ENCODE measurements at places on chromosomes 7 and 10.

GRCh38 chr7:84191261-84191660, 3.3 kb downstream of the SEMA3A start:
- no peak overlapping the region for H3K4me3 ChIP-seq
- no peaks in the 10 kb centered on the region for H3K27me3 ChIP-seq
- H3K27ac ChIP-seq = no peak overlapping the region
- H3K36me3 ChIP-seq = no peaks in the 10 kb centered on the region

DNA sequence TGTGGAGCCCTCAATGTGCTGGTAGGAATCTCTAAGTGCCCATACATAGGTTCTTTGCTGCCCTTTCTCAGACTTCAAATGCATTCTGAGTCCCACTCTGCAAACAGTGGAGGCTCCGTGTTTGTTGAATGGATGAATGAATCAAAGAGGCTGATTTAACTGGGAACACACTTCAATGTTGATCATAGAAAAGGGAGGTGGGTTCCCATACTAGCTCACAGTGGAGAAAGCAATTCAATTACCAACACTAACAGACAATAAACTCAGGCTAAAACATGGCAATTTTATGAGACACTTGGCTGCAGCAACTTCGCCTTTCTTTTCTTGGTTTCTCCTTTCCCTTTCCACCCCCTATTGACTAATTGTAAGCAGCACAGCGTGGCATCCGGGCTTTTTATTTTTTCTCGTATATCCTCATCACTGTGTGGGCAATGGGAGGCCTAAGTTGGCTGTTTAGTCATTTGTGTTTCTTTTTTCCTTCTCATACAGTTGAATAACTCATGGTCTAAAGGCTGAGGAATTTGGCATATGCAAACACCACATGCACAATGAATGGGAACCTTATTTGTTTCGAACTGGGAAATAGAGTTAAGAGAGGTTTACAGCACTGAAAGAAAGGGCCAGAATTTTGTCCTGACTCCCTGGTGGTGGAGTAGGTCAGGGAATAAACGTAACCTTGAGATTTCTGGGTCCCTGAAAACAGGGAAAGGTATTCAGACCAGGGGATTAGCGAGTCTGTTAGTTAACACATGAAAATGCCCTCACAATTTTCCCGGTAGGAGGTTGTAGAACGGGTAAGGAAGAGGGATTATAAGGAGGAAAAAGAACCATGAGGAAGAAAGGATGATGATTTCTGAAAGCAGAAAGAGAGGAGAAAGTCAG, 858.5 kb downstream of the KCNMA1 start:
- no peaks in the 10 kb centered on the region for H3K4me1 ChIP-seq
- DNase-seq = no peak
- no peaks in the 10 kb centered on the region for H3K36me3 ChIP-seq
- H3K27ac ChIP-seq = no peak overlapping the region
- no peaks in the 10 kb centered on the region for H3K27me3 ChIP-seq
- H3K4me3 ChIP-seq = no peak overlapping the region

DNA sequence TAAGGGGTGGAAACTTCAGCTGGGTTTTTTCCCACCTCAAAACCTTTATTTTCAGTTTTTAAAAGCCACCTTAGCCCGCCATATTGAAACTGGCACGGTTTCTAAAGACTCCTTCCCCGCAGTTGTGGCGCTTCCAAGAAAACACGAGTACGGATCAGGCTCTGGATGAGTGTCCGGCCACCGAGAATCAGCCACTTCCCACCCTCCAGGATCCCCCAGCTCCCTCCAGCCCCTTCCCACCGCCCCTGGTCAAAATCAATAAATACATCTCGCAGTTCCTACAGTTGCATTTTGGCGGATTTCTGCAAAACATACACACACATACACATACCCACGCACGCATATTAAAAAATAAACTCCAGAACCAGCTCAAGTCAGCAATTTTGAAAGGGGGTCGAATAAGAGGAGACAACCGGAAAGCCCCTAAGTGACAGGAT, 1.1 kb downstream of the SFMBT2 start:
- H3K4me3 ChIP-seq = peak overlapping the region; percentile 98
- peak overlapping the region; percentile 96 for H3K27ac ChIP-seq
- H3K4me1 ChIP-seq = peaks cover 42% of the 10 kb centered on the region
- no peak for DNase-seq

DNA sequence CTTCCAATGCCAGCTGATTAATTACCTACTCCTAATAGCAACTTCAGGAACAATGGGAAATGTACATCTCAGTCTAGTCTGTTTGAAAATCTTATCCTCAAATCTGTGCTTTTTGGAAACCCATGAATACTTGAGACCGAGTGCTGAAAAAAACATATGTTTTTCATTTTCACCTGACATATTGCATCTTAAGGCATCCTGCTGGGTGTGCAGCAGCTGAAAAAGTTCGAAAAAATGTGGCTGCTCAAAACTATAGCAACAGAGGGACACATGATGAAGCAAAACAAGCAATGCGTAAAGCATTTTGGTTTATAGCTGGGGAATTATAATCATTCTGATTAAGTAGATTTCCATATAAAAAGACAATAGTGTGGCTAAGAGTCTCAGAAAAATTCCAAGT, 218.0 kb downstream of the CREB5 start:
- no peak overlapping the region for H3K27ac ChIP-seq
- H3K4me3 ChIP-seq = no peak overlapping the region
- H3K36me3 ChIP-seq = no peaks in the 10 kb centered on the region
- peaks cover 8% of the 10 kb centered on the region for H3K27me3 ChIP-seq

DNA sequence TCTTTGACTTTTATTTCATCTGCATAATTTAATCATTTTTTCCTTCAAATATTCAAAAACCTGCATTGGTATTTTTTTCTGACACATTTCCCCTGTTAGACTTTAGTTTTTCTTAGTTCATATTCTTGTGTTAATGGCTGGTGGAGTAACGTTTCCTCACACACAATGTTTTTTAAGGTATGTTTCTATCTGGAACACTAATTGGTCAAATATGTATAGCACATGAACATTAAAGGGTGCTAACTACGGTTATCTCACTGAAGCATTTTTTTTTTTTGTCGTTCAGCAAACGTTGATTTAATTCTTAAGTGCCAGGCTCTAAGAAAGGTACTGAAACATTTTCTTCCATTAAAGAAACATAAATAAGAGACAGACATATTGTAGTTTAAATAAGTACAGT, 87.7 kb downstream of the PTPRZ1 start:
- H3K4me3 ChIP-seq = no peak overlapping the region
- no peaks in the 10 kb centered on the region for H3K36me3 ChIP-seq
- H3K4me1 ChIP-seq = no peaks in the 10 kb centered on the region
- DNase-seq = no peak

GRCh38 chr7:18901351-18901750, 216.1 kb downstream of the TWIST1 start:
- H3K27ac ChIP-seq = no peak overlapping the region
- H3K4me1 ChIP-seq = no peaks in the 10 kb centered on the region
- no peak for DNase-seq
- H3K36me3 ChIP-seq = no peaks in the 10 kb centered on the region

- peaks cover 64% of the 10 kb centered on the region for H3K36me3 ChIP-seq
- peak; percentile 30 for DNase-seq
- H3K4me1 ChIP-seq = peaks cover 77% of the 10 kb centered on the region
Observed at GRCh38 chr7:158812684-158813083, 16.6 kb downstream of the ESYT2 start.

GRCh38 chr7:18866359-18867036, 250.9 kb downstream of the TWIST1 start:
- no peak for DNase-seq
- H3K27me3 ChIP-seq = no peaks in the 10 kb centered on the region
- H3K4me1 ChIP-seq = no peaks in the 10 kb centered on the region
- H3K4me3 ChIP-seq = no peak overlapping the region

- DNase-seq = no peak
- no peaks in the 10 kb centered on the region for H3K36me3 ChIP-seq
- no peak overlapping the region for H3K4me3 ChIP-seq
- H3K4me1 ChIP-seq = no peaks in the 10 kb centered on the region
Observed at GRCh38 chr7:155363852-155364600, 66.3 kb downstream of the INSIG1 start.

DNA sequence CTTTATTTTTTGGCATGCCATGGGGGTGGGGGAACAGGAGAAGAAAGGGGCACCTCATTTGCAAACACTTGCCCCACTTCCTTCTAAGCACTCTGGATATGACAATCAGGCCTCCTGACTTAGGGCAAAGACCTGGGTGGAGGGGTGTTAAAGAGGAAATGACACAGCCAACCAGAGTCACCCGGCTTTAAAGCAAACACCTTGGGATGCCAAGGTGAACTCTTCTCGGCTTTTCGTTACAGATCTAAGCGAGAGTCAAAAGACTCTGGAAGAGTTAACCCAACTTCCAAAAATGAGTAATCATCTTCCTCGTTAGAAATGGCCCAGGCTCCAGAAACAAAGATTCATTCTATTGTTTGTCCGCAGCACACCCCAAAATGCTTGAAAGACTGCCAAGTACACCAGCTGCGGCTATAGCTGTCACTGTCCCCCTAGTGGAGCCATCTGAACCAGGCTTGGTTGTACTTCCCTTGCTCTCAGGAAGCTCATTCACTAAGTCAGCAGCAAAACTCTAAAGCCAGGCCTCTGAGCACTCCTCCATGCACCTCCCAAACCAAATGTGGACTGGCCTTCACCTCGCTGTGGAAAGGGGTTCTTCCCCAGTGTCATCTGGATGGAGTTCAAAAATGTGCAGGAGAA, 24.8 kb downstream of the FAM53B start:
- H3K27ac ChIP-seq = peak overlapping the region; percentile 95
- peak overlapping the region; percentile 75 for H3K4me3 ChIP-seq
- peaks cover 85% of the 10 kb centered on the region for H3K4me1 ChIP-seq
- H3K27me3 ChIP-seq = no peaks in the 10 kb centered on the region
- H3K36me3 ChIP-seq = peaks cover 56% of the 10 kb centered on the region

- H3K4me3 ChIP-seq = no peak overlapping the region
- H3K27me3 ChIP-seq = no peaks in the 10 kb centered on the region
- H3K36me3 ChIP-seq = no peaks in the 10 kb centered on the region
- H3K4me1 ChIP-seq = peaks cover 12% of the 10 kb centered on the region
Observed at GRCh38 chr10:49282306-49282705, 16.7 kb upstream of the C10orf71 start.

GRCh38 chr7:95933618-95934017, 161.3 kb downstream of the DYNC1I1 start:
- H3K36me3 ChIP-seq = no peaks in the 10 kb centered on the region
- H3K27ac ChIP-seq = no peak overlapping the region
- H3K4me3 ChIP-seq = no peak overlapping the region

DNA sequence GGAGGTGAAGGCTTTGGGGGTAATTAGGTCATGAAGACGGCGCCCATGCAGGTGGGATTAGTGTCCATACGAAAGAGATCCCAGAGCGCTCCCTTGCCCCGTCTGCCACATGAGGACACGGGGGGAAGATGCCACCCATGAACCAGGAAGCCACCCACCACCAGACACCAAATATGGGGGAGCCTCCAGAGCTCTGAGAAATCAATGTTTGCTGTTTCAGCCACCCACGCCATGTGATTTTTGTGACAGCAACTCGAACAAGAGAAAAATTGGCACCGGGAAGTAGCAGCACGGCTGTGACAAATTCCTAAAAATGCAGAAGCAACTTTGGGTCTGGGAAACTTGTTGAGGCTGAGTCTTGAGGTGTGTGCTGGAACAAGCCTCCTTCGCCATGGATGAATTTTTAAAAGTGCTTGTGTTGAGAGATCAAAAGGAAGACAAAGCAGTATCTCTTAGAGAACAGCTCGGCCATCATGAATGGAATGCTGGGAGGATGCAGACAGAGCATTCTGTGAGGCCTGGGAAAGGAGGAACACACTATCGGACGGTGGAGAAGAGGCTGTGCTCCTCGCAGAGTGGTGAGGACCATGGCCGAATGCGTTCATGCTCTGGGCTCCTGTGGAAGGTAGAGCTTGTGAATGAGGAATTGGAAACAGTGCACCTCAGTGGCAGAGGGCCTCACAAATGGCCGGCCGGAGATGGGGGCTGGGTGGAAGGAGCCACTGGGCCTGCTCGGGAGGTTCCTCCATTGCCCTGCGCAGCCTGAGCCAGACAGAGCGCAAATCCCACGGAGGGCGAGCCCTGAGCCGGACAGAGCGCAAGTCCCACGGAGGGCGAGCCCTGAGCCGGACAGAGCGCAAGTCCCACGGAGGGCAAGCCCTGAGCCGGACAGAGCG, 277.5 kb downstream of the PTPRN2 start:
- H3K27me3 ChIP-seq = no peaks in the 10 kb centered on the region
- H3K36me3 ChIP-seq = no peaks in the 10 kb centered on the region
- DNase-seq = no peak
- no peak overlapping the region for H3K27ac ChIP-seq
- H3K4me1 ChIP-seq = no peaks in the 10 kb centered on the region
- H3K4me3 ChIP-seq = no peak overlapping the region

- H3K4me3 ChIP-seq = no peak overlapping the region
- H3K4me1 ChIP-seq = peaks cover 7% of the 10 kb centered on the region
- H3K27ac ChIP-seq = no peak overlapping the region
- H3K27me3 ChIP-seq = no peaks in the 10 kb centered on the region
- no peak for DNase-seq
Observed at GRCh38 chr10:22737587-22737986, 23.2 kb upstream of the PIP4K2A start.

DNA sequence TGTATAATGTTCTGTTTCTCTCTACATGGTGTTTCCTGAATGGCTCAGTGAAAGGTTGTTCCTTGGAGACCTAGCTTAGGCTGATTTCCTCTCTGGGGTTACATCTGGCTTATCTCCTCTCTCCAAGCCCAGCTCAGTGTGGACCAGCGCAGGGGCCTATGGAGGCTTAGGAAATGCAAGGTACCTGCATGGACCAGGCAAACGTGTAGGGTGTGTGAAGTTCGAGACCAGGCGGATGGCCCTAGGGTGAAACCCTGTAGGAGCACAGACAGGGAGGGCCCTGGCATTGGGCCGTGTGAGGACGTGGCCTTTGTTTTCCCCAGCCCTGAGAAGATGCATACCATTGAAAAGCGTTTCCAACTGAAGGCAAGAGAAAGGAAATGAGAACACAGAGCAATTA, 59.0 kb downstream of the DOCK1 start:
- H3K27me3 ChIP-seq = no peaks in the 10 kb centered on the region
- no peak overlapping the region for H3K4me3 ChIP-seq
- no peaks in the 10 kb centered on the region for H3K36me3 ChIP-seq
- H3K4me1 ChIP-seq = peaks cover 5% of the 10 kb centered on the region

GRCh38 chr10:6476989-6477388, 103.1 kb downstream of the PRKCQ start:
- peaks cover 72% of the 10 kb centered on the region for H3K36me3 ChIP-seq
- no peak overlapping the region for H3K27ac ChIP-seq
- DNase-seq = no peak

GRCh38 chr10:1183033-1183396, 126.8 kb downstream of the WDR37 start:
- H3K4me3 ChIP-seq = no peak overlapping the region
- no peaks in the 10 kb centered on the region for H3K4me1 ChIP-seq
- no peaks in the 10 kb centered on the region for H3K36me3 ChIP-seq
- no peak for DNase-seq

GRCh38 chr7:4450483-4450882, 231.6 kb upstream of the FOXK1 start:
- H3K27me3 ChIP-seq = peaks cover 15% of the 10 kb centered on the region
- H3K36me3 ChIP-seq = no peaks in the 10 kb centered on the region
- H3K4me3 ChIP-seq = no peak overlapping the region
- H3K4me1 ChIP-seq = no peaks in the 10 kb centered on the region
- no peak overlapping the region for H3K27ac ChIP-seq

- no peaks in the 10 kb centered on the region for H3K27me3 ChIP-seq
- no peaks in the 10 kb centered on the region for H3K36me3 ChIP-seq
- no peak overlapping the region for H3K27ac ChIP-seq
- peaks cover 3% of the 10 kb centered on the region for H3K4me1 ChIP-seq
- no peak for DNase-seq
- H3K4me3 ChIP-seq = no peak overlapping the region
Observed at GRCh38 chr10:21807180-21807579, 196.3 kb downstream of the DNAJC1 start.

Measured in effector memory CD8-positive, alpha-beta T cell (primary cell).